Dermis blood vessel endothelial cell (primary cell): ENCODE measurements at places on chromosomes 2 and 18.

- DNase-seq: no peak
These were observed 27.8 kb downstream of the NXPH2 start for GRCh38 chr2:138752197-138752956.

GRCh38 chr2:54038835-54039234 lies 68.0 kb upstream of the PSME4 start:
- DNase-seq: no peak

- DNase-seq: no peak
These were observed 2.7 kb downstream of the IKZF2 start for GRCh38 chr2:213148572-213149261.

GRCh38 chr2:236730393-236730792 lies 160.8 kb downstream of the ACKR3 start:
- DNase-seq: no peak

DNA sequence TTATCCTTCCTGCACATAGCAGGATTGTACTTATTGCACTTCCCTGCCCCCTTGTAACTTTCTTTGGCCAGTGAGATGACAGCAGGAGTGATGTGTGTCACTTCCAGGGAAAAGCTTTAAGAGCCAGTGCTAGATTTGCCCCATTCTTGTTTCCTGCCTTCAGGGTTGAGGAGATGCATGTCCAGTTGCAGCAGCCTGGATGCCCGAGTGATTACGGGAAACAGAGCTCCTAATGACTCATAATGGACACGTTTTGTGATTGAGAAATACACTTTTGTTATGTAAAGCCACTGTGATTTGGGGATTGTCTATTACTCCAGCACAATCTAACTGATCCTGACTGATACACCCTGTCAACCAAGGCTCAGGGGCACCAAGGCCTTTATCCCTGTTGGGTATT lies 5.0 kb upstream of the TET3 start:
- DNase-seq: peak; percentile 83
